Hepatocyte (in vitro differentiated cells): ENCODE measurements at places on chromosomes 5 and 9.

DNA sequence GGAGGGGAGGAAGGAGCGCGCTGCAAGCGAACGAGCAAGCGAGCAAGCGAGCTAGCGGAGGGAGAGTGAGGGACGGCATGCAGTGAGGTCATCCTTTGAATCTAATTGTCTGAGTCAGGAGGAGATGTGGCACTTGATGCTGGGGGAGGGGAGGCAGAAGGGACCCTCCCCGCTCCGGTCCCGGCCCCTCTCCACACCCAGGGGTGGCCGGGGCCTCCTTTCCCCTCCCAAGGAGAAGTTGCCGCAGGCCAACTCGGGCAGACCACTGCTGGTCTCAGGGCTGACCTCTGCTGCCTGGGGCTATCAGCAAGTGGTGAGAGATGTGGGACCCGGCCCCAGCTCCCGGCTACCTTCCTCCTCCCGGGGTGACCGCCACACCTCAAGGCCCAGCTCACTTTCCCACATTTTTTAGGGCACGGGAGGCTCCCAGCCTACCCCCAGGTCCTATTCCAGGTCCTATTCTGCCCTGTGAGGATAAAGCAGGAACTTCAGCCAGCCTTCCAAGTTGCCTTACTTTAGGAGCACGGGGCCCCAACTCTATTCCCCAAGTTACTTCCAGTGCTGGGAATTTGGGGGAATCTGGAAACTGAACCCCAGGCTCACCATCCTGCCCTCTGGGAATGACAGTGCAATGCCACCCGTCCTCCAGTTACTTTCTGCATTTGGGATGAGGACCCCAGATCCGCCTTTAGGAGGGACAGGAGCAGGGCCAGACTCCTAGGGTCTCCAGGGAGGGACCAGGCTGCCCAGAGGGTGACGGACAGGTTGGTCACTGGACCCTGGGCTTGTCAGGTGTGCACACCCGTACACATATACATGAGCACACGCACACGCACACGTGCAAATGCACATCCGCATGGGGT, 11.1 kb downstream of the CNTFR start:
- peak; percentile 75 for DNase-seq

DNA sequence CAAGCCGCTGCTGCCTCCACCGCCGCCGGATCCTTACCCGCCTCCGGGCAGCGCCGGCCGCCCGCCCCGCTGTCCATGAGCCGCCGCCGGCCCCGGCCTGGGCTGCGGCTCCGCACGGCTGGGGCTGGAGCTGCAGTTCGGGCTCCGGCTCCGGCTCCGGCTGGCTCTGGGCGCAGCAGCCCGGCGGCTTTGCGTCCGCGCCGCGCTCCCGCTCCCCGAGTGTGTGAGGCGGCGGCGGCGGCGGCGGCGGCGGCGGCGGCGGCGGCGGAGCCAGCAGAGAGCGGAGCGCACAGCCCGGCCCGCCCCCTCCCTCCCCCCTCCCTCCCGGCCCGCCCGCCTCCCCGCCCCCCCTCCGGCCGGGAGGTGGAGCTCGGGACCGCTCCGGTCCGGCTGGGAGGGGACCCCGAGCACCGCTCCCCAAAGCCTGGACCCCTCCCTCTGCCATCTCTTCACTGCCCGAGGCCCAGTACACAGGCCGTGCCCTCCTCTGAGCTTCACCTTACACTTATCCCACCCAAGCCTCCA, at the start of gene PCDH1:
Gene PCDH1 (minus strand): TSS at position 225 of the 525 bp plus-strand sequence. CDS start 148 bp downstream, at position 77.
- peak; percentile 72 for DNase-seq

DNA sequence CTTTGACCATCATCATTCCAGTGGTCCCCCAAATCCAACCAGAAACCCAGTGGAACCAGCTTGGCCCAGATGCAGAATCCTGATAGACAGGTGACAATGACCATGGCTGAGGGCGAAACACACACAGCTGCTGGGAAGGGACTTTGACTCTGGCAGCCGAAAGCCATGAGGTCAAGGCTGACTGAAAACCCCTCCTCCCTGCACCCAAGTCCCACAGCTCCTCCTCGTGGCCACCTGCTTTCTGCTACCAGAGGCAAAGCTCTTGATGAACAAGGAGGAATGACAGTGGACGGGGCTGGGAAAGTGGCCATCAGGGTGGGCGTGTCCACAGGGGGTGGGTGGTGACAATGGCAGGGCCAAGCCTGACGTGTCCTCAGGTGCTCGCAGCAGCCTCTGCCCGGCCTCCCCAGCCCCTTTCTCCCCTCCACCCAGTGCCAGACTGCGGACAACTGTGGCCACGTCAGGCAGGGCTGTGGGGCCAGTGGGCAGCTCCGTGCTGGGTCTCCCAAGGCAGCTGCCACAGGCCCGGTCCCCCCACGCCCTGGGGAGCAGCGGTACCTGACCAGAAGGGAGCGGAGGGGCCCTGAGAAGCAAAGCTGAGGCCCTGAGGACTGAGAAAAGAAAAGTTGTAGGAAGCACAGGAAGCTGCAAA, 30.8 kb upstream of the SARDH start:
- DNase-seq: peak; percentile 42

GRCh38 chr5:95668728-95669127, 14.1 kb downstream of the SPATA9 start:
- no peak for DNase-seq

DNA sequence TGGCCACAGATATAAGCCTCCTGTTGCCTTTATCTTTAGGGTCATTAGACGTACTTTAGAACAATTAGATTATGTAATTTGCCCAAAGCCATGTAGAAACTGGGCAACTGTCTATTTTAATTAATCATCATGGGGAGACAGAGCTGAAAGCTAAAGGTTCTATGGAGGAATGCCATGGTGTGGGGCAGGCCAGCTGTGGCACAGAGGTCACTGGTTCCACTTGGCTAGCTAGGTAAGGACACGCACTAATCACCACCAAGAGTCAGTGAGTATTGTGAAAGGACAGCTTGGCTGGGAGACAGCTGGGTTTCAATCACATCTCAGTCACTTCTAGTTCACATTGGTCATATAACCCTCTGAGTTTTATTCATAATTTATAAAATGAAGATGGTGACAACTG, 81.7 kb downstream of the HMHB1 start:
- DNase-seq: no peak

GRCh38 chr5:4245511-4245910, 649.9 kb downstream of the IRX1 start:
- DNase-seq: no peak

DNA sequence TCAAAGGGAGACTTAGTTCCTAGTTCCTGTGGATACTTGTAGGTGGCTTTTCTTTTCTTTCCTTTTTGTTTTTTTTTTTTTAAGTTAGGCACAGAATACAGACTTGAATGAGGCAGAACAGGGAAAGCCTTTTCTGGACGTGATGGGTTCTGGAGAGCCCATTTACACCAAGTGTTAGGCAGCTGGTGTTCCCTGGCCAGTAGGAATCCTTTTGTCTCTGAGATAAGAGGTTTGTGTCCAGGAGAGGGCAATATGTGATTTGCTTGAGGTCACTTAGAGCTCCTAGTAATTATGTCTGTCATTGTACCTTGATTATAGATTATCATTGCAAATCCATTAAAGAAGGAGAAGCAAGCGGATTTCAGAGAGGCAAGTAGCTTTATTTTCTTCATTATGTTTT, 9.1 kb downstream of the MEGF10 start:
- no peak for DNase-seq

- DNase-seq: no peak
Observed at GRCh38 chr5:80060966-80061365, 25.8 kb downstream of the THBS4 start.

DNA sequence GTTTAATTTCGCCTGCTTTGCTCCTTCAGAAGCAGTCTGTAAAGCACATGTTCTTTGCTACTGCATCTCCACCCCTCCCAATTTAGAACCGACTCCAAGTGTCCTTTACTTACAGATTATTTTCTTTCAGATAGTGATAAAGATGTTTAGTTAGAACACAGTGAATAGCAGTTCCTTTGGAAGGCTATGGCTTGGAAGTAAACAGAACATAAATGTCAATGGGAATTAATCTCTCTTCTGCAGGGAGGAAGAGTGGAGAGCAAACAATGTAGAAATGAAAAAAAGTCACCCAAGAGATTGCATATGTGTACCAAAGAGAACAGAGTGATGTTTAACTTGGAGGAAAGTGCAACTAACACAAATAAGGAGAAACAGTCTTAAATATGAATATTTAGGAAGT, 4.2 kb upstream of the CARTPT start:
- no peak for DNase-seq

GRCh38 chr5:113195771-113196170, 219.2 kb downstream of the DCP2 start:
- DNase-seq: no peak

GRCh38 chr5:116938488-116938887, 363.9 kb upstream of the SEMA6A start:
- no peak for DNase-seq

- no peak for DNase-seq
Observed at GRCh38 chr9:127252410-127253318, 11.9 kb upstream of the GARNL3 start.

GRCh38 chr5:98847054-98847453, 73.6 kb downstream of the RGMB start:
- DNase-seq: no peak

DNA sequence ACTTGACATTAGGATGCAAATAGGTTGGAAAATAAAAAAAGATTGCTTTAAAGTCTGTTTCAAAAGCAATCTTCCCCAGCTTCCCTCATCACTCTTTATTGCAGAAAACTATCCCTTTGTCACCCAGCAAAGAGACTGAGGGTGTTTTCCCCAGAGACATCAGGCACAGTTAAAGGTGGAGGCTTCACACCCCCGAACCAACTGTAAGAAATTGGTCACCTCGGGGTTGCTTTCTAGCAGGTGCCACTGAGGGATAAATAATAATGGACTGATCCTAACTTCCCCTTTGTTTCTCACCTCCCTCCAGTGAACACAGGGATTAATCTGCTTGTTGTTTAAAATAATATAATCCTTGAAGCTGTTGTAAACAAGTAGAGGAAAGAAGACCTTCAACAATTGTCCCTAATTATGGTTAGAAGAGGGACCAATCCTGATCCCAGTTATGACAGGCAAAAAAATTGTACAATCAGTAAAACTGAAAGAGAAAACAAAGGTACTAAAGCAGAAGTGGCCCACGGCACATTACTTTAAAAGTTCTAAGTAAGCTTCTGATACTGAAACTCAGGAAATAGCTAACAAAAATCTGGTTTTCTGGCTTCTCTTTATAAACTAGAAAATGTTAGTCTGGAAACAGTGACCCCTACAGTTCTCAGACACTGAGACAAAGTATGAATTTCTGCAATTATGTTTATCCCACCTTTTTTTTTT, 6.6 kb upstream of the PCSK1 start:
- DNase-seq: no peak

DNA sequence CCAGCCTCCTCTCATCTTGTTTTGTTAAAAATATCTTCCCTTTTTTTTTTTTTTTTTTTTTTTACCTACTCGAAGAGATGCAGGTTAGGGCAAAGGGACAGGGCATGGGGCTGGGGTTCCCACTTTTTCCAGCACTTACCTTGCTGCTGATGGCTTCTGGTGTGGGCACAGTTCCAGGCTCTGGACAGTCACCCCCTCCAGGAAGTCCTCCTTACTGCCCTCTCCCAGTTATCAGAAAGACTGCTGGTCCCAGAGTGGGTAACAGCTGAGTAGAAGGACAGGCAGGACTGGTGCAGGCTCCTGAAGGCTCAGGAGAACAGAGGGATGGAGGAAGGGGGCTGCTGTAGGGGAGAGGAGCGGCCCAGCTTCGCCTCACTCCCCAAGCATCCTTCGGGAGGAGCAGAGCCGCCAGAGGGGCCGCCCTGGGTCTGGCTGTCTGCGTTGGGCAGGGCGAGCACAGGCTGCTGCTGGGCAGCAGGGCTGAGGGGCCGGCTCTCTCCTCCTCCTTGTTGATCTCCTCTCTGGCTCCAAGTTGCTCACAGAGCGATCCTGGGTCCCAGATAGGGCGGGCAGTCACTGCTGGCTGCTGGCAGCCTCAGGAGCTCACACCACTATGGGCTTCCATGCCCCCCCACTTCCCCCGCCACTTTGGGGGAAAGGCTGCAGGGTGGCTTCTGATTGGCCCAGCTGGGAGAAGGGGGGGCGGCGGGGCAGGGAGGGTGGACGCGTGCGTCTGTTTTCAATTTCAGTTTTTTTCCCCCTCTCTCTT, at the start of gene PDGFRB:
Gene PDGFRB (minus strand): TSS at position 588 of the 769 bp plus-strand sequence. CDS start 18,798 bp downstream, outside the sequence.
- DNase-seq: peak; percentile 89

DNA sequence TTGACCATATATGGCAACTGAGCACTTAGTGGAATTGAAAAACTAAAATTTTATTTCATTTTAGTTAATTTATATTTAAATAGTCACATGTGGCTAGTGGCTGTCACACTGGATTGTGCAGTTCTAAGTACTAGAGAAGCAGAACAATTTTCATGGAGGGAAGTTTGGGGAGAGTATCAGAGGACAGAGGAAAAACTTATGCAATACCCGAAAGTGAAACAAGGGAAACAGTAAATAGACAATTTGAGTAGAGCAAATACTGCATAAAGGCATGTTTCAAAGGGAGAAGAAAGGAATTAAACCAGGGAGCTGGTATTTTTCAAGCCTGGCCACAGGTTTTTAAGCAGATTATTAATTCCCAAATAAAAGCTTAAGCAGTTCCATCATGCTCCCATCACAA, 590.5 kb upstream of the RORB start:
- no peak for DNase-seq

GRCh38 chr9:23582836-23583235, 243.2 kb downstream of the ELAVL2 start:
- DNase-seq: no peak

DNA sequence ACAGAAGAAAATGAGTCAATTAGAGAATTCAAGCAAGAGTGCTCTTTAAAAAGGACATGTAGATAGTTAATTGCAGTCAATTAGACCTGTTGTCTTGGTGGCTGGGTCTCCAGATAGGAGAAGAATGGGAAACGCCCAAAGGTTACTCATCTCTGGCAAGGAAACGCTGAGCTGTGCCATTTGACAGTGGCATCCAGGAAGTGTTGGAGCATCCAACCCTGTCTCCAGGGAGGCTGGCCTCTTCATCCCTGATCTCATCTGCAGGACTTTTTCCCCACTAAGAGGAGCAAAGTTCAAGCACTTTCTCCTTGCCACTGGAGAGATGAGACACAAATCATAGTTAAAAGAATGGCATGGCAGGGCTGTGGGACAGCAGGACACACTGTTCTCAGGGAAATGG, 111.7 kb upstream of the MSX2 start:
- peak; percentile 57 for DNase-seq

DNA sequence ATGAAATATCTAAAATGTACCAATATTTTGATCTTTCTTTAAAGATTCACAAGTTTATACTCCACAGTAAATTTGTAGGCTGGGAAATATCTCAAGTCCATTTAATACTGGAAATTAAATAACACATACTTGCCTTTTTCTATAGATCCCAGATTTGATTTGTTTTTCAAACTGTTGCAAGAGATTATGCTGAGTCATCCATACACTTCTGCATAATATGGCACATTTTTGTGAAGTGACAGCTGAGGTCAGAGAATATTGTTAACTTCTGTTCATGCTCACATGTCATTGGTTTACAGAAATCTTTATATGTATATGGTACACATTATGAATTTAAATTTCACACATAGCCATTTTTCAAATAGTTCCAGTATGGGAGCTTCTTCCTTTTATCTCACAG, 1066.3 kb upstream of the NUDT12 start:
- DNase-seq: no peak

DNA sequence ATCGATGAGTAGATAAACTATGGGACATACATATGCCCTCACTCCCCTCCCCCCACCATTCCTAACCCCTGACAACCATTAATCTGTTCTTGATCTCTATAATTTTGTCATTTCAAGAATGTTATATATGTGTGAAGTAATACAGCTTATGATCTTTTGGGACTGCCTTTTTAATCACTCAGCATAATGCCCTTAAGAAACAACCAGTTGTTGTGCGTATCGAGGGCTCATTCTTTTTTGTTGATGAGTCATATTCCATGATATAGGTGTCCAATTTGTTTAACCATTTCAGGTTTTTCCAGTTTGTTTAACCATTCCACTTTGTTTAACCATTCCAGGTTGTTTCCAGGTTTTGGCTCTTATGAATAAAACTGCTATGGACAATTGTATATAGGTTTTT, 75.6 kb downstream of the ARHGEF28 start:
- DNase-seq: no peak
